ENCODE measurements at places on chromosomes 16 and 17. TPM values are rescaled to one million over a fixed set of nuclear protein-coding genes. Genes with fewer than 3 reads are reported as not detected.

The LDHD gene
- total RNA-seq, result 6.4 TPM

The CDR2 gene
- 56.8 TPM for total RNA-seq

The SLC13A2 gene
- total RNA-seq, result not detected

The TGFB1I1 gene
- 139 TPM for total RNA-seq

The CCL1 gene
- not detected for total RNA-seq

The LRRC37B gene
- 29.4 TPM for total RNA-seq

The SHISA6 gene
- total RNA-seq, result not detected

The GPR142 gene
- total RNA-seq, result not detected

The OTOP3 gene
- not detected for total RNA-seq

The SERPINF2 gene
- under 0.01 TPM for total RNA-seq

The PRKCB gene
- not detected for total RNA-seq

The MYL11 gene
- not detected for total RNA-seq

The UMOD gene
- total RNA-seq, result not detected

The MRPL58 gene
- total RNA-seq, result 14.8 TPM

The ACLY gene
- 341 TPM for total RNA-seq

The WFIKKN2 gene
- not detected for total RNA-seq

The PRSS33 gene
- total RNA-seq, result not detected

The PRPF8 gene
- 162 TPM for total RNA-seq

The HOXB2 gene
- 11.2 TPM for total RNA-seq

The SOX15 gene
- 0.49 TPM for total RNA-seq

The FOXO3B gene
- total RNA-seq, result 16.8 TPM

The MSLN gene
- not detected for total RNA-seq

The CFAP97D1 gene
- total RNA-seq, result not detected

The IL34 gene
- 2.8 TPM for total RNA-seq

The FBXL16 gene
- under 0.01 TPM for total RNA-seq

The GGA3 gene
- total RNA-seq, result 18.7 TPM

The NDE1 gene
- total RNA-seq, result 34.4 TPM

The C16orf54 gene
- 1.3 TPM for total RNA-seq

The YBX2 gene
- not detected for total RNA-seq

The CAPN15 gene
- 44.9 TPM for total RNA-seq

The ENKD1 gene
- 20.8 TPM for total RNA-seq

The SPATA32 gene
- total RNA-seq, result not detected

Measured in hair follicle dermal papilla cell (primary cell).